Activated CD8-positive, alpha-beta memory T cell treated with anti-CD3 and anti-CD28 coated beads, Interleukin-2, amount 50 U/mL, for 48 hours (primary cell): ENCODE measurements at places on chromosomes 16 and 17.

DNA sequence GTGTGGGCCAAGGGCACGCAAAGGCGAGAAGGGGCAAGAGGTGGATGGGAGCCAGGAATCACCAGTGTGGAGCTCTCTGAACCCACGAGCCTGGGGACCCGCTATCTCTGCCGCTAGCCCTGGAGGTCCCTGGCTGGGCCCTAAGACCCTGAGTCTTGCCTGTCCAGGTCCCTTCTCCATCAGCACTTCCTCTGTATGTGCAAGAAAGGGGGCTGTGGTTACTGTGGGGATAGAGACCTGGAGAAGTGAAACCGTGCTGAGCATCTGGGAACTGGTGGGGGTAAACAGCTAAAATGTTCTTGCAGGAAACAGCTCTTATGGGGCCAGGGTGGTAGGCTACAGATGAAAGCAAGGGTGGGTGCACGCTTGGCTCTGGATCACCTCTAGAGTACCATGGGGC is 3.1 kb downstream of the SPNS3 start:
- no peak for DNase-seq

DNA sequence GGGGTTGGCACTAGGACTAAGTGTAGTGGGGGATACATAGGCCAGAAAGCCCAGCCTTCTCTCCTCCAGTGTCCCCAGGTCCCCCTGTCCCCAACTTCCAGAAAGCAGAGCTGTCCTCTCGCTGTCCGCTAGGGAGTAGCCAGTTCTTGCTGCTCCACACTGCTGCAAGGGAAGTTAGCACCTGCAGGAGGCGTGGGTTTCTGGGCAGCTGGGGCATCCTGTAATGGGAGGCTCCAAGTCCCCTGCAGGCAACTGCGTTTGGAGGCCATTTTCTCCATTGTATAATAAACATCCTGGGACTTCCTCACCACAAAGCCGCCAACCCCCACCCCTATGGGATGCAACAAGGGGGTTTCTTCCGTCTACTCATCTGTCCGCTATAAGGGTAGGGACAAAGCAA is 1.7 kb downstream of the RPRML start:
- no peak for DNase-seq

DNA sequence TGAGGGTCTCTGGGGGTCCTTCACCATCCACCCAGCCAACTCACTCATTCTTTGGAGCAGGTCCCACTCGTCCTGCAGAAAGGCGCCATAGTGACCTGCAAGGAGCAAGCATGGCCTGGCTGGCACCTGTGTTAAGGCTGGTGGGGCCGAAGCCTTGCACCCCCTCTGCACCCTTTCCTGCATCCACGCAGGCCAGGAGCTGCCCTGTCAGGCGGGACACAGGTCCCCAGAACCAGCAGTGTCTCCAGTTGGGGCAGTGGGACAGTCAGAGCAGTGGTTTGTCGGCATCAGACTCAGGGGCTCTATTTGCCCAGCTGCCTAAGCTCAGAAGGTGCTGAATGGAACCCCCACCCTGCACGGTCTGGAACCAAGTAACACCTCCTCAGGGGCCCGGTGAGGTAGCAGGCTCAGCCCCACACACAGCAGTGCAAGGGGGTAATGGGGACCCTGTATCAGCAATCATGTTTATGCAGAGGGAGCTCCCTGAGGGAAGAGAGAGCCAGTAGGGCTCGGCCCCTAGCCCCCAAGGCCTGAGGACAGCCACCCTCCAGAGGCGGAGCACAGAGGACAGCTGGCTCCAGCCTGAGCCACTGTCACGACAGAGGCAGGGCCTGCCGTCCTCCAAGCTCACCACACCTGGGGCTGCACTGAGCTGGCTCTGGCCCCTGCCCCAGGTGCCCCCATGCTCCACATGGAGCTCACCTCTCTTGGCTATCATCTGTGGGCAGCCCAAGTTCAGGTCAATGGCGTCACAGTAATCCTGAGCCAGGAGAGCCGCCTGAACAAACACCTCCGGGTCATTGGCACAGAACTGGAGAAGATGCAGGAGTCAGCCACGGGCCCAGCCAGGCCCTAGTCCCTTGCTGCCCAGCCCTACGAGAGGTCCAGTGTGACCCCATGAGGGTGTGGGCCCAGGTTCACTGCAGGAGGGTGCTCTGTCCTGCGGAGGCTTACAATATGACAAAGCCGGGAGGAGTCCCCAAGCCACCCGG is 1.9 kb downstream of the DUS1L start:
- no peak for DNase-seq

DNA sequence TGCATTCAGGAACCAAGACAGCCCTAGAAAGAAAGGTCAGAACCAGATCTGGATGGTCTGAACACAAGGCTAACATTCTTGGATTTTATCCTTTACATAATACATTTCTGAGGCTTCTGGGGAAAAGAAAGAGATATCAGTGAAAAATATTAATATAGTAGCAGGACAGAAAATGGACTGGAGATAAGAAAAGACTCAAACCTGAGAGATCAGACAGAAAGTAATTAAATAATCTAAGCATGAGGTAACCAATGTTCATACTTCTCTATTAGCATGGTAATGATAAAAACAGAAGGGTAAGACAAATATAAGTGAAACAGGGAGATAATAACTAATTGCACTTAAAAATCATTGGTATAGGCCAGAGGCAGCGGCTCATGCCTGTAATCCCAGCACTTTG is 5.5 kb downstream of the TRIM37 start:
- DNase-seq, result no peak

- peak; percentile 60 for DNase-seq
These were observed 4.5 kb downstream of the TBX4 start for GRCh38 chr17:61456688-61457225.
